CD8-positive, alpha-beta memory T cell (primary cell): ENCODE measurements at places on chromosomes 3 and 15.

GRCh38 chr15:62344806-62345539 is 179.9 kb upstream of the C2CD4B start:
- DNase-seq, result no peak

GRCh38 chr15:38879909-38880471 is 315.4 kb upstream of the RASGRP1 start:
- DNase-seq, result no peak

- DNase-seq, result no peak
Observed at GRCh38 chr15:68598171-68599152, 19.7 kb downstream of the CORO2B start.

GRCh38 chr3:155024006-155024638 is 56.0 kb upstream of the MME start:
- DNase-seq, result no peak

- DNase-seq, result no peak
Observed at GRCh38 chr3:42302924-42303634, 37.1 kb upstream of the CCK start.

- DNase-seq, result no peak
Observed at GRCh38 chr15:57386976-57387375, 10.7 kb downstream of the CGNL1 start.

DNA sequence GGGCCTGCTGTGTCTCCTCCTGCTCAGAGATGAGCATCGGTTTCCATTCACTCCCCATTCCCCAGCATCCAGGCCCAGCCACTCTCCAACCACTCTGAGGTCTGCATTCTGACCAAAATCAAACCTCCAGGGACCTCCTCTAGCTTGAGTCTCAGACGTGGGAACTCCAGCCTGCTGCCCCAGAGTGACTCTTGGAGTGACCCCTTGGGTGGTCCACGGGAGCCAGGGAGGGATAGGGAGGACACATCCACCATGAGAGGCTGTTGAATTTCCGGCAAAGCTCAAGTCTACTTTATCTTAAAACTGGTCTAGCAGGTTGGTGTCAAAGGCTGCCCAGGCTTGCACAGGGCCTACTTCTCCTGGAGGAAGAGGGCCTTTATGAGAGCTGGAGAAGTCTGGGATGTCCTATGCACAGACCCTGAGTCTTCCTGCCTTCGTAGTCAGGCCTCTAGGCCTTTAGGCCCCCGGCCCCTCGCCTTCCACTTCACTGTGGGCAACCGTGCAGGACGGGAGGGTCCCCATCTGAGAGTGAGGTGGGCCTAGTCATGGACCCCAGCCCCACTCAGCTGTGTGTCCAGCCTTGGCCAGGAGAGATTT is 8.9 kb downstream of the CISH start:
- no peak for DNase-seq

DNA sequence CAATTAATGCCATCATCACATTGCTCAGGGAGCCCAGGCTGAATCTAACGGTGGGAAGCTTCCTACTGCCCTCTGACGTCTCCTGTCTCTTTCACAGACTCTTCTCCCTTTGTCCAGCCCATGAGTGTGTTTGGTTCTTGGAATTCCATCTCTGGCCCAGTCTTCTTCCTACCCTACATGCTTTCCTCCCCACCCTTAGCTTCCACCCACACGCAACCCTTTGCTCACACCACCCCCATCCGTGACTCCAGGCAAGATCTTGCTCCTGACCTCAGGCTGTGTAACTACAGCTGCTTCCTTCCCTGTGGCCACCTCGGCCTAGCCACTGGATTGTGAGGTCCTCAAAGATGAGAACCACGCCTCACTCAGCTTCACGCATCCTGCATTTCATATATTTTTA is 72.3 kb upstream of the THBS1 start:
- no peak for DNase-seq

DNA sequence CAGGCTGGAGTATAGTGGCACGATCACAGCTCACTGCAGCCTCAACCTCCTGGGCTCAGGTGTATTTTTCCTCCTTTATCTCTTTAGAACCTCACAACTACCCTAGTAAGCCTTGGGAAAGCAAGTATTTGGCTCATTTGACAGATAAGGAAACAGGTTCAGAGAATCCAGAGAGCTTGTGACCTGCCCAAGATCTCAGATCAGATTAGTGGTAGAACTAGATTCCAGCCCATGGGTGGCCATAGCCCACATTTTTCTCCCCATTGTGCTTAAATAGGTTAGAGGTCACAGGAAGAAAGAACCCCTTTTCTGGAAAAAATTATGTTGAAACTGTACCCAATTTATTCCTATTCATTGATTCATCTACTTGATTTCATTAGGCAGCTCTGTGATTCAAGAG is 64.3 kb downstream of the TSC22D2 start:
- DNase-seq, result no peak

- DNase-seq, result no peak
Observed at GRCh38 chr3:99966662-99967416, 147.5 kb downstream of the FILIP1L start.

GRCh38 chr3:151016478-151016795 is 43.9 kb upstream of the CLRN1 start:
- DNase-seq, result no peak

- no peak for DNase-seq
Observed at GRCh38 chr15:65790694-65791334, 1.3 kb downstream of the DENND4A start.

DNA sequence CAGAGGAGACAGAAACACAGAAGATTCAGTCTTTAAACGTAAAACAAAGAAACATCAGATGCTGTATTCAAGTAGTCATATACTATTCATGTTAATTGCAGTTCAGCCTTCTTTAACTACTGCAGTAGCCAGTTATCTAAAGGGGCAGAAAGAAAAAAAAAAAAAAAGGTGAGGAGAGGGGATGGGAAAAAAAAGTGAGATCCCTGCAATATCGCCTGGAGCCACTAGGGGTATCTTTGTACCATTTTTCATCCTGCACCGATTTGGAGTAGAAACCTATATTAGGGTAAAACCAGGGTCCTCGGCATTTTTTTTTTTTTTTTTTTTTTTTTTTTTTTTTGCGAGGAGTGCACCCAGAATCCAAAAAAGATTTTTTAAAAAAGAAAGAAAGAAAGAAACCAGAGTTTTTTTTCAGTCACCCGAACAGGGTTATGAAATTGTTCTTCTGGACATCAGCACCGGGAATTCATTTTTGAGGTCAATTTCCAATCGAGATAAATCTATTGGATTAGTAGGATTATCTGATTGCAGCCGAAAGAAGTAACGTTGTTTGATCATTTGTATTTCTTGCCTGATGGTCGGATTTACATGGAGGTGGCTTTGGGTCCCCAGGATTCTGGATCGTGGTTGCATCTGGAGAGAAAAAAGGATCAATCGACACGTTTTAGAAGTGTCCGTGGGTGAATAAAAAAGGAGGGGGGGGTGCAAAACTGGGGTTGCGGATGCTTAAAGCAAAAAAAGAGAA is 186.7 kb downstream of the NLGN1 start:
- no peak for DNase-seq

DNA sequence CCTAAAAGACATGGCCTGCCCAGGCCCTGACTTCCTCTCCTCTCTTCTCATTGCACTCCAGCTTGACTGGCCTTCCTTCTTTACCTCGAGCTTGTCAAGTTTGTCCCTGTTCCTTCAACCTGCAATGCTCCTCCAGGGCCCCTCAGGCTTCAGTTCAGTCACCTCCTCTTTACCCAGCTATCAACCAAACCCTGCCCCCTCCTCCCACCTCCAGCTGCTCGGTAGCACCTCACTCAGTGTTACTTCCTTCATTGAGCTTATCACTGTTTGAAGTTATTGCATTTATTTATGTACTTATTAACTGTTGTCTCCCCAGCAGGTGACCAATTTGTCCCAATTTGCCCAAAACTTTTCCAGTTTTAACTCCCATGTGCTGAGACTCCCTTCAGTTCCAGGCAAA is 95.8 kb upstream of the UBE2E1 start:
- DNase-seq, result no peak

GRCh38 chr3:71543371-71544016 is 40.0 kb downstream of the FOXP1 start:
- no peak for DNase-seq

- no peak for DNase-seq
Observed at GRCh38 chr3:180175572-180175971, 138.8 kb upstream of the PEX5L start.

GRCh38 chr3:66803206-66803605 is 194.9 kb upstream of the KBTBD8 start:
- no peak for DNase-seq

DNA sequence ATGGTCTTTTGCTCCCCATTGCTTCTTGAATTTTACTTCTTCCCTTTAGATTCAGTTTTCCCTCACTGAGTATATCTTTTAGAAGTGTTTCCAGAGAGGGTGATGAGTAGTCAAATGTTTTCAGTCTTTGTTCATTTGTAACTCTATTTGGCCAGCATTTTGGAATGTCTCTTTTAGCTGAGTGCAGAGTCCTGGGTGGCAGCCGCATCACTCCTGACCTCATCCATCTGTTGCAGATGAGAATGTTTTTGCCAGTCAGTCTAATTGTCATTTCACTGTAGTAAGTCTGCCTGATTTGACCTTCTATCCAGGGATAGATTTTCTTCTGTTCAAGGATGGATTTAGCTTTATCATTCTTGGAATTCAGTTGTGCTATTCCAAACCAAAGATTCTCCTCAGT is 7.3 kb downstream of the SRPRB start:
- no peak for DNase-seq

DNA sequence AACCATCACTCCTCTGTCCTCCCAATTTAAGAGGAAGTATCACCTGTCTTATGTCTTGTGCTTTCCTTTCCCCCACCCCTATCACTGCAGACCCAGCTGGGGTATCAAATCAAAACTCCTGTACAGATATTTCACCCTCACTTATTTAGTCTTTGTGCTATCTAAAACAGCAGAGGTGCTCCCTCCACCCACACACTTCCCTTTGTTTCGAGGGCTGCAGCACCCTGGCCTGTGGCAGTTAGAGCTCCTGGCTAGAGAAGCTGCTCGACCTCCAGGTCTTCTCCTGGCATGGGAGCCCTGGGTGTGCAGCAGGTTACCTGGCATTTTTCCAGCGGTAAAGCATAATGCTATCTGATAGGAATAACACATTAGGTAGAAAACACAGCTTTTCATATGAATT is 181.4 kb upstream of the BCL6 start:
- DNase-seq, result no peak

DNA sequence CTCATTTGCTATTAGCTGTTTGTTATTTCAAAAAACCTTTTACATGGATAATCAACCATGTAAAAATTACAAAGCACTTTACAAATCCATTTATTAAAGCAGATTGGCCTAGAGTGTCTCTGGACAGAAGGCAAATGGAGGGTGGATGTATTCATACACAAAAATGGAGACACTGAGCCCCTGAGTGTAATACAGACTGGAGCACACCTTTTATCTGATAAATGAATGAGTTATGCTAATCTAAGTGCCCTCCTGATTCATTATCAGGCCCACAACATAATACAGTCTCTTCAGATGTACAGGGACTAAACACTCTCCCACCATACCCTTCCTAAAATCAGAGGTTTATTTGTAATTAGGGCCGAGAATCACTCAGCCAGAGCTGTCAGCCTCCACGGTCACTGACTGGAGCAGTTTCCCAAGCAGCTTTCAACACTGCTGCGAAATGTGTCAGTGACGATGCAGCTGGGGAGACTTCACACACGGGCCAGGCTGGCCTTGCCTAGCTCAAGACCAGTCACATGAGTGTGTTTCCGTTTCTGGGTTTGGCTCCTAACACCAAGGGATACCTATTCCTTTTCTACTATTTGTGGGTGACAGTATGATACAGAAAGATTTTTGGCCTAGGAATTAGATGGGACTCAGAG is 271.8 kb downstream of the ZIC1 start:
- DNase-seq, result no peak

- no peak for DNase-seq
Observed at GRCh38 chr3:82157952-82158351, 396.5 kb upstream of the GBE1 start.

GRCh38 chr3:112579697-112580096 is 17.9 kb downstream of the SLC35A5 start:
- DNase-seq, result no peak

DNA sequence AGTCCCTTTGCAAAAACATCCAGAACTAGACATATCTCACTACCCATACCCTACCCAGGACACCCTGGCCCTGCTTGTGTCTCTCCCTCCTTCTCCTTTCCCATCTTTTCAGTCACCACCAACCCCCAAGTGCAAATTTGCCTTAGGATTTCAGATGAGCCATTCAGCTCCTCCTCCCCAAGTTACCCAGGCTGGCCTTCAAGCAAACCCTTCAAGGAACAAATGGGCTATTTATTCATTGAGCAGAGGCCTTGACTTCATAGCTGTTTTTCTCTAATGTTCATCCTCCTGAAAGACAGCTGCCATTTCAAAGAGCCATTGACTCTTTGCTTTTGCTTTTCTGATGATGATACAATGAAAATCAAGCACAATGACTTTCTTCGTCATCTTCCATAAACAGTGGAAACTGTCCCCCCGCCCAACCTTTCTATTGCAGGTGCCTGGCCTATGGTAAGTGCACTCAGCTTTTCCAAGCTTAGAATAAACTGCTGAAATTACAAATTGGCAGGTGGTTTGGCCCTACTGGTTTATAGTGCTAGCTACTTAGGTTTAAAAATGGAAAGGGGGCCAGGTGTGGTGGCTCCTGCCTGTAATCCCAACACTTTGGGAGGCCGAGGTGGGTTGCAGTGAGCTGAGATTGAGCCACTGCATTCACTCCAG is 26.1 kb upstream of the KLHL6 start:
- no peak for DNase-seq

DNA sequence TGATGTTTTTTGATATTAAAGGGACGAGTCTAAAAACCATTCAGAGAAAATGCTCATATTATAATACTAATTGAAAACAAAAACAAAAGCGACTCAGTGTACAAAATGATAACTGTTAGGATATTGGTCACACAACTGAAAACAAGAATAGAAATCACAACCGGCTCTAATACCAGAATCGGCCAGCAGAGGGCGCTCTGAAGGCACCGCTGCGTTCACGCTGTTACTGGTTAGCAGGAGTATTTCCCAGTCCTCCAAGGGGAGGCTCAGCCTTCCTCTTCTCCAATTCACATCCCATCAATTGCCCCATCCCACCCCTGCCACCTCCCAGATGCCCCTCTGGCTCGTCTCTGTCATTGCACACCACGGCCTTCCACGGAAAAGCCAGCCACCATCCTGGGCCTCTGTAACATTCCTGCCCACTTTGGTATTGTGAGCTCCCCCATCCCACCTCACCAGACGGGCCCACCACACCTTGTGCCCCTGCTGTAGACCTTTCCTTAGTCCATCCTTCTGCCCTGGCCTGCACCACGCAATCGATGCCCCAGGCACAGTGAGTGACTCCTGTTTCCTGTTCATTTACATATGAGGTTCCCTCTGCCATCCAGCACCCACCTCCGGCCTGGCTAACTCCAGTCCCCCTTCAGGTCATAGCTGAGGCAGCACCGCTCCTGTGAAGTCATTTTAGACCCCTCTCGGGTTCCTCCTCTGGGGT is 8.5 kb downstream of the FAM107A start:
- peak; percentile 53 for DNase-seq

DNA sequence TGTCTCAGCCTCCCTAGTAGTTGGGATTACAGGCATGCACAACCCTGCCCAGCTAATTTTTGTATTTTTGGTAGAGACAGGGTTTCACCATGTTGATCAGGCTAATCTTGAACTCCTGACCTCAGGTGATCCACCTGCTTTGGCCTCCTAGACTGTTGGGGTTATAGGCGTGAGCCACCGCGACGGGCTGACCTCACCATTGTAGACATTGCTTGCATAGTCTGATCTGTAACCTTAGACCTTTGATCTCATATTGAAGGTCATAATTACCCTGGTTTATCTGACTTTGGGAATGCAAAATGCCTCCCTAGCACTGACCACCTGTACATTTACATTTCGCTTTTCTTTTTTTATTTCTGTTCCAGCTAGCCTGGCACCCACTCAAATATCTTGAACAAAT is 31.2 kb downstream of the ADGRG7 start:
- no peak for DNase-seq

- no peak for DNase-seq
Observed at GRCh38 chr3:45082142-45082538, 56.0 kb downstream of the CLEC3B start.
